ENCODE measurements at places on chromosomes 5 and 9.

- DNase-seq = no peak
Observed at GRCh38 chr9:21265421-21266189, 25.8 kb upstream of the IFNA14 start.

GRCh38 chr9:133968428-133968827, 23.7 kb downstream of the VAV2 start:
- no peak for DNase-seq

DNA sequence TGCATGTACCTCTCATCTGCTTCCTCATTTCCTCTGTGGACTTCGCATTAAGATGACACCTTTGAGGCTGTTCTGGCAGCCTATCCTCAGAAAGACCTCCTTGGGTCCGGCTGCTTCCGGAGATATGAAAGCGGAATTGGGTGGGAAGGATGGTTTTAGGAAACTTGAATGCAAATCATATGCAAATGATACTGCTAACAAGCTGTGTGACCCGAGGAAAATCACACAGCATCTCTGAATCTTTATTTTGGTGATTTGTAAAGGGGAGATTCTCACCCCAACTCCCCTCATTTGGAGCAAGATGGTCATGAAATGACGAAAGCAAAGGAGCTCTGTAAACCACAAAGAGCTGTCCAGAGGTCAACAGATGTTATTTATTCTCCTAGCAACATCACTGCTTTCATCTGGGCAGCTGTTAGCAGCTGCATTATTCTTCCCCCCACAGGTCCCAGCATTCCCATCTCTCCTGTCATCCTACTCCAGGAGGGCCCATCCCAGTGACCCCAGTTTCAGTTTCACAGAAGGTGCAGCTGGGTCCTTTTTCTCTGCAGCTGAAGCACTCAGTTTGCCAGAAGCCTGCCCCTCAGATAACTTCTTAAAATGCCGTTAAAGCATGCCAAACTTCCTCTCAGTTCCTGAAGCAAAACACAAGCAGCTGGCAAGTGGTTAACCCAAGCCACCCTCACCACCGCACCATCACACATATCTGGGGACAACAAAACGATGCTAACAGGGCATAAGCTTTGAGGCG, 269.5 kb downstream of the SEC61B start:
- DNase-seq = no peak

- DNase-seq = no peak
Observed at GRCh38 chr9:123561046-123561445, 205.0 kb downstream of the CRB2 start.

DNA sequence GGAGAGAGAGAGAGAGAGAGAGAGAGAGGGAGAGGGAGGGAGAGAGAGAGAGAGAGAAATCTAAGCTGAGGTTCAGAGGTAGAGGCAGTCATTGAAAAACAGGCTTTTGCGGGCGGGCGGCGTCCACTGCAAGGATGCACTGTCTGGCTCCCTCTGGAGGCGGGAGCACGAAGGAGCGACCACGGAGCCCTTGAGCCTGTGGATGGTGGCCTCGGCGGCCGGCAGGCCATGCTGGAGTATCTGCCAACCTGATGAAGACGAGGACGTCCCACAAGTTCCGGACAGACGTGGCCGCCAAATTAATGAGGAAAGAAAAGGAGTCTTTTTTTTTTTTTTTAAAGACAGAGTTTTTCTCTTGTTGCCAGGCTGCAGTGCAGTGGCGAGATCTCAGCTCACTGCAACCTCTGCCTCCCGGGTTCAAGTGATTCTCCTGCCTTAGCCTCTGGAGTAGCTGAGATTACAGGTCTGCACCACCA, 2.2 kb upstream of the CCDC125 start:
- peak; percentile 63 for DNase-seq

DNA sequence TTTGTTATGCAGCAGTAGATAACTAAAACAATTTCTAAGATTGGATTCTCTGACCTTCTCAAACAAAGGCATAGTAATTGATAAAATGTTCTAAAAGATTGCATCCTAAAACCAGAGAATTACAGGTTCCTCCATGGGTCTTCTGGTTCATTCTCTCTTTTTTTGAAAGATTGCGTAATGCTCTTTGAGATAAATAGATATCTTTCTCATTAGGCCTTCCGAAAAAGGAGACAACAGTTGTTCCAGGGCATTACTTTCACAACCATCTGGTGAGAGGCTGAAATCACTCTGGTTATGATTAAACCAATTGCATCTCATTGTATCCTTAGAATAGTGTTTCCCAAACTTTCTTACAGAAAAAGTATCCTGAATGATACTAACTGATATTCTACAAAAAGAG, 174.7 kb upstream of the NREP start:
- no peak for DNase-seq

GRCh38 chr5:25025831-25026230, 381.1 kb upstream of the CDH10 start:
- no peak for DNase-seq

DNA sequence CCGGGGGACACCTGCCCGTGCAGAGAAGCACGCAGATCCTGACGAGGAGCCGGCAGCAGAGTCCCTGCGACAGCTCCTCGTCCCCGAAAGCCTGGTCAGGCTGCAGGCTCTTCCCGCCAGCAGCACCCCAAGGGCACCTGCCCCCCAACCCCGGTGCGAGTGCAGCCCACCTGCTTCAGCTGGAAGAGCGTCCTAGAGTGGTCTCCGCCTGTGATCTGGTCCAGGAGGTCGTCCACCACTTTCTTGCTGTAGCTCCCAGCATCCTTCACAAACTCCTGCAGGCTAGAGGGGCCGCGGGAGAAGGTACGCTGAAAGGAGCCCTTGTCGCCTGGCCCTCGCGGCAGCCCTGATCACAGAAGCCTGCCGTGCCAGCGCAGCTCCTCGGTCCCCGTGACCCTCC, 16.7 kb downstream of the BRD9 start:
- no peak for DNase-seq

DNA sequence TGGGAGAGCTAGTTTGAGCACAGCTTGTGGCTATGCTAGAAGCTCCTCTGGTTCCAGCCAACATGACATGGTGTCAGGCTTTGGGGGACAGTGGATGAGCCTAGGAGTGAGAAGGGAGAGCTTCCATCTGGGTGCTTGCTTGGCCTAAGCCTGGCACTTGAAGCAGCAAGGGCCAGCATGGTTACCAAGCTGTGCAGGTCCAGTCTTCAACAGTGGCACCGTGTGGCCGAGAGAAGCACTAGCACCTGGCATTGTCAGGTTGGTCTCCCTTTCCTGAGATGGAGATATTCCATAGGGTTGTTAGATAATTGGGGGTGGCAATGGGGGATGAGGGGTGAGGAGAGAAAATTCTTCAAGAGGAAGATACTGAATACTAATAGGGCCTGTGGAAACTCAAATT, 261.9 kb downstream of the PBX3 start:
- DNase-seq = no peak

- DNase-seq = no peak
Observed at GRCh38 chr5:68550015-68550414, 334.5 kb downstream of the PIK3R1 start.

DNA sequence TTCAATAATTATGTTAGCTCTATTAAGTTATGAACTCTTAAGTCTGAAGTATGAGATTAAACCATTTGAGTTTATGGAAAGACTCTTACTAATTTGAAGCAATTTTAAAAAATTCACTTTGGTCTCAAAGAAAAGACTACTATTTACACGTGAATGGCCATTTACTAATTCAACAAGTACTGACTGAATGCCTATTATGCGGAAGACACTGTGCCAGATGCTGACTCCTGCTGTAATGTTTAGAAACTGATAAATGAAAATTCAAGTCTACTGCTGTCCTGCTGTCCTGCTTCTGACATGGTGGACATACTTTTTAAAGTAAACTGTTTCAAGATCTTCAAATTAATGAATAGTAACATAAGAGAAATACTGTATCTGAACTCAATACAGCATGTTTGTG, 116.2 kb downstream of the MPDZ start:
- no peak for DNase-seq

DNA sequence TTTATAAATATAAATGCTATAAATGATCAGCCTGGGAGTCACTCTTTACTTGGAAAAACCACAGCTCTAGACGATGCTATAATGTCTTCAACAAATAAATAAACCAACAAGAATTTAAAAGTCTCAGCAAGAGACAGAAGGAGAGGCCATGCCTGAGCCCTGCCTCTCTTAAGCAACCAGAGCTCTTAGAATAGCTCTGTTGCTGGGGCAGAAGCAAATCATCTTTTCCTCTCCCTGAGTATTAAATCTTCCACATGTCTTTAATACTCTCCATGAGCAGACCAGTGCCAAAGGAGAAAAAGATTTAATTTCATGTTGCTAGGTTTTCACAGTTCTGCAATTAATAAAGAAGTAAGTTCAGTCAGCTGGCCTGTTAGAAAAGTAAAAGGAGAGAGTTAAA, 408.0 kb upstream of the SLC30A5 start:
- no peak for DNase-seq

- DNase-seq = no peak
Observed at GRCh38 chr9:1170918-1171317, 120.8 kb downstream of the DMRT2 start.

DNA sequence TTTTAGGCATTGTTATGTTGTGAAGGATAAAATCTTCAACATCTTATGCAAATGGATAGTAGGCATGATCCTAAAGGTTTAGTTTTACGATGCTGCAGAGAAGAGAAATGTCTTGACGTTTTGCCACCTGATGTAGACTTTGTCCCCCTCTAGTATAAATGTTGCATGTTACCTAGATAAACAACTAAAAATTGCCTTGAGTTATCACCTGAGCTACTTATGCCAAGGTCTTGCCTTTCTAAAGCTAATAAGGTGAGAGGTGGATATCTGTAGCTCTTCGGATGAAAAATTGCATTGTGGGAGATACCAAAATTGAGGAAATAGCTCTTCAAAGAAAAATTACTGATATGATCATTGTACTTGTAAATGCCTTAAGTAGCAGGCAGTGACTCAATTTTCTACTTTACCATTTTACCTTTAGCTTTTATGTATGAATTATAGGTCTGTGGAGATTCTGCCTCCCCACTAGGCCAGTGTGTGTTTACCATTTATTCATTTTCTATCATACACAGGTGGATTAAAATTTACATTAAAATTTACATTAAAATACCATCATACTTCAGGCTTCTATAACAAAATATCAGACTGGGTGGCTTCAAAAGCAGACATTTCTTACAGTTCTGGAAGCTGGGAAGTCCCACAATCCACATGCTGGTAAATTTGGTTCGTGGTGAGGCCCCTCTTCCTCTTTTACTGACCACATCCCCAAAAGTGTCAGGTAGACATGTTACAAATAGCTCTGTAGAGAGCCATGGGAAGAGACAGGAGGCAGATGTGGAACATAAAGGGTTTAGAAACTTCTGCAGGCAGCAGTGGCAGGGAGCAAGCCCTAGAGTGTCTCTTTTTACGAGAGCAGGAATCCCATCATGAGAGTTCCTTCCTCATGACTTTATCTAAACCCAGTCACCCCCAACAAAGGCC, 100.7 kb upstream of the ERBIN start:
- no peak for DNase-seq

DNA sequence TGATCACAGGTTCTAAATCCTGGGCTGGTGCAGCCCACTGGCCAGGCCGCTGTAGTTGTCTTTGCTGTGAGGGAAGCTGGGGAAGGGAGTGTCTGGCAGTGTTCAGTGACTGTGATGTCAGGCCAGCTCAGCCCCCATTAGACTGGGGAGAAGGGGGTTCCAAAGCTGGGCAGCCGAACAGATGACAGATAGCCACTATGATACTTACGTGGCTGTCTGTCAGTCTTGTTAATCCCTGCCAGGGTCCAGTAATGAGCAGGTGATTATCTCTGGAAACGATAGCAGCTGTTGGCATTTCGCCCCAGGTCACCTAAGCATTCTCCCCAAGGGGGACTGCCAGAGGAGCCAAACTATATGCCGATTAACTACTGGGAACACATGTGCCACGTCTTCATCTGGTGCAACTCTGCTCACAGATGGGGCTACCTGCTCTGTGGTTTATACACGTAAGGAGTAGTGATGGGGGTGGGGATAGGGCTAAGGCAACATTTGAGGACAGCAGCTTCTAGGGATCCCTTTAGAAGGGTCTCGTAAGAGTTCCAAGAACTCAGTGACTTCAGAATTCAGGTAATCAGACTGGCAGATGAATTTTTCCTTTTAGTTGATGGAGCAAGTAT, 396.3 kb downstream of the KDM4C start:
- no peak for DNase-seq

DNA sequence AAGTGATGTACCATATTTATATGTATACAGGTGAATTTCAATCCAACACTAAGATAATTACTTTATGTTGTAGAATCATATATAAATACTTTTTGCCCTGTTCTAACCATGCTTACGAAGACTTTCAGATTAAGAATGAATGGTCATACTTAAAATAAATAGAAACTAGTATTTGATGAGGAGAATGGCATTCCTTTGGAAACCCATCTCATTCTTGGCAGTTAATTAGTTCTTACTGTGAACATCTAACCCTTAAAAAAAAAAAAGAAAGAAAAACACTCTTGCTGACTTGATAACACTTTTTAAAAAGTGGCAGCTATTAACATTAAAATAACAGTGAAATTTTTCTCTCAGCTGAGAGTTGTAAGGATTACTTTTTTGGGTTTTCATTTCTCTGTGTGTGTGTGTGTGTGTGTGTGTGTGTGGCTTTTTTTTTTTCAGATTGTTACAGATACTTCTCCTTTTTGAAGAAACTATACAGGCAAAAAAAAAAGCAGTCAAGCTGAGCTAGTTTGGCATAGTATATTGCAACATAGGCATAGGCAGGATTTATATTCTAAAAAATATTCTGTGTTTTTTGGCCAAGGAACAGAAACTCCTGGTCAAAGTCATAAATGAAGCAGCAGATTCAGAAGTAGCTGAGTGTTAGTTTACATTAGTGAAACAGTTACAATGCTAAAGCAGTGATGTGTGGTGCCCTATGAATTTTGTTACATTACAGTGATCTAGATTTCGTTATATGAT, 163.5 kb downstream of the CD180 start:
- DNase-seq = no peak

DNA sequence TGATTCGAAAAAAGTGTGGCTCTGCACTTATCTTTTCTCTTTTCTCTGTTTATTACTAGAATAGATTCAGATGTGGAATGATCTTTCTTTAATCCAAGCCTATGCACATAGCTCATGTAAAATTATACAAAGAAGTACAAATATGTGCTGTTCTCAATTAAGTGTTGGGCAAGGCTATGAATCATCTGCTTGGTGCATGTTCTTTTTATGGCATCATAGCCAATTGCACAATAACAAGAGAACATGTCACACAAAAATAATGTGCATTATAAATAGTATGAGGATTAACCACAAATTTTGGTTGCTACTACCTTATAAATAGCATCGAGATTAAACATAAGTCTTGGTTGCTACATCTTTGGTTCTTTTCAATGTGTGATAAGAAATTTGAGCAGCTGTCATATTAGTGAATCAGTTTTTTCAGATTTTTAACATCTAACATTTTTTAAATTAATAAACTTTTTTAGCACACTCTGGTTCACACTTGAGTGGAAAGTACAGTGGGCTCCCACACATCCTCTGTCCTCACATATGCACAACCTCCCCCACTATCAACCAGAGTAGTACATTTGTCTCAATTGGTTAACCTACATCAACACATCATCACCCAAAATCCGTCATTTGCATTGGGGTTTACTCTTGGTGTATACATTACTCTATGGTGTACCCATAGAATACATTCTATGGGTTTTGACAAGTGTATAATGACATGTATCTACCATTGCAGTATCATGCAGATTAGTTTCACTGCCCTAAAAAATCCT, 6.8 kb upstream of the RECK start:
- DNase-seq = no peak
